ENCODE measurements at places on chromosomes 2 and 18.
A peak's percentile ranks its signal among the peaks of the same experiment; 100 is the strongest.

GRCh38 chr2:215435870-215436704, at the start of gene FN1:
FN1 (minus strand) TSS chr2:215436068; CDS start chr2:215435802, 266 bp downstream.
- peak; percentile 52 for DNase-seq

DNA sequence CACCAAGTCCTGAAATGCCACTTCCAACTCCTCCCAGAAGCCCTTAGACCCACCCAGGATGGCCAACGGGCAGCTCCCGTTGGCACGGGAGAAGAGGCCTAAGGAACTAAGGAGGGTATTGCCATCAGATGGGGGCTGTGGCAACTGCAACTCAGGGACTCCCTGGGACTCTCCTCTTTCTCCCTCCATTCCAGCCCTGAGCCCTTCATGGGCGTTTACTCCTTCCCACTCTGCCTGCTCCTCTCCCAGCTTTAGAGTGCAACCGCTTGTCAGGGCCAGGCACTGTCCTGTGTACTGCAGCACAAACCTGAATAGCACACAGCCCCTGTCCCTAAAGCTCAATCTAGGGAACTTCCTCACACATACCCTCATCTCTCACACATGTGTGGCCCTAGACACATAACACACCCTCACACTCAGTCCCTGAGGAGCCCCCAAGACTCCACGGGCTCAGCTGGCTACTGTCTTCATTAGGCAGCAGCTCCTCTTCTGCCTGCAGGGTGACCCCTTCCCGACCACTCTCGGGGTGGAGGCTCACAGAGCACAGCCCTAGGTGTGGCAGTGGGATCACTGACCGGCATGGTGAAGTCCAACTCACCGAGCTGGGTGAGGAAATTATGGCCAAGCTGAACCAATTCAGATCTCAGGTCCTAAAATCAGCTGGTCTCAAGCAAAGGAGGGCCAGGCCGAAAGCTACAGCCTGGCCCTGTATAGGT, 316.3 kb downstream of the CELF4 start:
- DNase-seq = no peak

GRCh38 chr2:121184248-121184862, 100.6 kb downstream of the TFCP2L1 start:
- DNase-seq = no peak

DNA sequence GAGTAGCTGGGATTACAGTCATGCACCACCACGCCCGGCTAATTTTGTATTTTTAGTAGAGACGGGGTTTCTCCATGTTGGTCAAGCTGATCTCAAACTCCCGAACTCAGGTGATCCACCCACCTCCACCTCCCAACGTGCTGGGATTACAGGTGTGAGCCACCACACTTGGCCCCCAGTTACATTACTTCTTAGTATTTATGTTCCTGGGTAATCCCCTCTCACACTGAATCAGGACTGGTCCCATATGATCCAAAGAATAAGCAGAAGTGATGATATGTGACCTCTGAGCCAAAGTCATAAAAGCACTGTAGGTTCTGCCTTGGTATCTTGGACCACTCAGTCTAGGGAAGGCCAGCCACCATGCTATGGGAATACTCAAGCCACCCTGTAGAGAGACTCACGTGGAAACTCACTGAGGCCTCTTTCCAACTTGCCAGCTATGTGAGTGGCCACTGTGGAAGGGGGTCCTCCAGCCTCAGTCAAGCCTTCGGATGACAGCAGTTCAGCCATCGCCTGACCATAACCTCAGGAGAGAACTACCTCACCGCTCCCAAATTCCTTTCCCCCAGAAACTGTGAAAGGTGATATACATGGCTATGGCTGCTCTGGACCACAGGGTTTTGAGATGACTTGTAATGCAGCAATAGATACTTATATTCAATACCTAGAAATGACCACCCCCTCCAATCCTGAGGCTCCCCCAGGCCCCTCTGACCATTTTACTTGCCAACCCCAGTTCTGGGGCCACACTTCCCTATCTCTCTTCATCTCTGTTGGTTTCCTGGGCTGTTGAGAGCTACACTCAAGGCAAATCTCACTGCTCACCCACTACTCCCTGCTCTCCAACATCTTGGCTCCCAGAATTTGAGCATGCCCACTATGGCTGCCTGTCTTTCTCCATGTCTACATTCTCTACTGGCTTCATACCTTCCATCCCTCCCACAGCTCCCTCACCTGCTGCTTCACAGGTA, 80.5 kb downstream of the DDX1 start:
- no peak for DNase-seq

DNA sequence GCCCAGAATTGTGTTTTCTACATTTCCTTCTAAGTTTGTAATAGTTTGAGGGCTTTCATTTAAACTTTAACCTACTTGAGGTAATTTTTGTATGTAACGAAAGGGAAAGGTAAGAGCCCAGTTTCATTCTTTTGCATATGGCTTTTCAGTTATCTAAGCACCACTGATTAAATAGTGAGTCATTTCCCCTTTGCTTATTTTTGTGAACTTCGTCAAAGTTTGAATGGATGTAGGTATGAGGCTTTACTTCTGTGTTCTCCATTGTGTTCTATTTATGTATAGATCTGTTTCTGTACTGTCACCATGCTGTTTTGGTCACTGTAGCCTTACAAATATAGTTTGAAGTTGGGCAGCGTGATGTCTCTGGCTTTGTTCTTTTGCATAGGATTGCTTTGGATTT, 944.8 kb upstream of the CNTNAP5 start:
- DNase-seq = no peak

- DNase-seq = no peak
These were observed 427.0 kb downstream of the LPIN1 start for GRCh38 chr2:12173271-12173942.

GRCh38 chr2:51781691-51782090, 749.8 kb upstream of the NRXN1 start:
- no peak for DNase-seq

GRCh38 chr2:17538844-17539554, 1.5 kb upstream of the VSNL1 start:
- DNase-seq = no peak

- no peak for DNase-seq
These were observed 242.4 kb upstream of the ZNF521 start for GRCh38 chr18:25594351-25594750.

DNA sequence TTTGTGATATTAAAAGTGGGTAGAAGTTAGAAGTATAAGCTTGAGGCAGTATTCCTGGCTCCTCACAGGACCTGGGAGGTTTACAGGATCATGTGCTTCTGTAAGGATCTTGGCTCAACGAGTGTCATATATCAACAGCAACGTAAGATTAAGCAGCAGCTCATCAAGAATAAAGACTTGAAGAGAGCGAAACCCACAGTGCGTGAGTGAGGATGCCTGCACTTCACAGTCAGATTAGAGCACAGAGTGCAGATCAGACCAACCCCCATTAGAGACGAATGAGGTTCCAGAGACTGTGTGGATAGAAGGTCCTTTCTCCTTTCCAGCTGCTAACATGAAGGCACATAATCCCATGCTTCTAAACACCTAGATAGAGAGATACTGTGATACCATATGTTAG, 1656.7 kb upstream of the NXPH2 start:
- no peak for DNase-seq

- no peak for DNase-seq
These were observed 147.7 kb upstream of the DTNA start for GRCh38 chr18:34562252-34562870.

GRCh38 chr2:152762202-152762601, 43.8 kb downstream of the ARL6IP6 start:
- DNase-seq = no peak

GRCh38 chr2:229417176-229417575, 146.1 kb upstream of the PID1 start:
- DNase-seq = no peak

- DNase-seq = no peak
These were observed 965.6 kb upstream of the NRXN1 start for GRCh38 chr2:51997571-51997970.

DNA sequence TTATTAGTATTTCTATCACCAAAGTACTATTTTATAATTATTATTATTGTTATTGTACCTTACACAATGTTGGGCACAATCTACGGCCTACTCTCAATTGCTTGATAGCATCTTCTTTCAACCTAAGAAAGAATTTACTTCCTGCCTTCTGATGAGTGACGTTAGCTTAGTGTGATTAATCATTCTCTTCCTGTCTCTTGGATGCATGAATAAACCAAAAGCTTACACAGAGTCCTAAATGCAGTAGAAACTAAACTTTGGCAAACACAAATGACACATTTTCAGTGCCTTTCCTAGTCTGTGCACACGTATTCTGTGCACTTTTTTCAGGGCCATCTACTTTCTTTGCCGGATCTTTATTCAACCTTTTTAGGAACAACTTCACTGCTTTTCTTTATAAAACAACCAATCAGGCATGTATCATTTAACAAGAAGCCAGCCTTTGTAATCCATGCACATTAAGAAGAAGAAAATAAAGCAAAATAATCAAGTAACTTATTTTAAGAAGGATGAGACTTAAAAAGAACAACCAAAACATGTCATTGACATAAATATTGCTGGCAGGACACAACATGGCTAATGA, 19.1 kb downstream of the TRAK2 start:
- no peak for DNase-seq

- no peak for DNase-seq
These were observed 320.1 kb downstream of the ALK start for GRCh38 chr2:29601321-29601720.

DNA sequence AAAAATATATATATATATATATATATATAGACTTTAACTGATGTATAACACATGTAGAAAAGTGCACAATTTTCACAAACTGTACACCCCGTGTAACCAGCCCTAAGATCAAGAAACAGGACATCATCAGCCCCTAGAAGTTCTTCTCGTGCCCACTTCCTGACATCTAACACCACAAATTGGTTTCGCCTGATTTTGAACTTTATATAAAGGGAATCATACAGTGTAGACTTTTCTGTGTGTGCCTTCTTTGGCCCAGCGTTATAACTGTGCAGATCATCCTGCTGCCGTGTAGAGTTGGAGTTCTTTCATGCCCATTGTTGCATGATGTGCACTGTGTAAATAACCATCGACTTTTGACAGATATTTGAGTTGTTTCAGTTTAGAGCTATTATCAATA, 41.0 kb downstream of the SMAD7 start:
- no peak for DNase-seq

- peak; percentile 41 for DNase-seq
These were observed 883 bp downstream of the SMCHD1 start for GRCh38 chr18:2656237-2656980.

DNA sequence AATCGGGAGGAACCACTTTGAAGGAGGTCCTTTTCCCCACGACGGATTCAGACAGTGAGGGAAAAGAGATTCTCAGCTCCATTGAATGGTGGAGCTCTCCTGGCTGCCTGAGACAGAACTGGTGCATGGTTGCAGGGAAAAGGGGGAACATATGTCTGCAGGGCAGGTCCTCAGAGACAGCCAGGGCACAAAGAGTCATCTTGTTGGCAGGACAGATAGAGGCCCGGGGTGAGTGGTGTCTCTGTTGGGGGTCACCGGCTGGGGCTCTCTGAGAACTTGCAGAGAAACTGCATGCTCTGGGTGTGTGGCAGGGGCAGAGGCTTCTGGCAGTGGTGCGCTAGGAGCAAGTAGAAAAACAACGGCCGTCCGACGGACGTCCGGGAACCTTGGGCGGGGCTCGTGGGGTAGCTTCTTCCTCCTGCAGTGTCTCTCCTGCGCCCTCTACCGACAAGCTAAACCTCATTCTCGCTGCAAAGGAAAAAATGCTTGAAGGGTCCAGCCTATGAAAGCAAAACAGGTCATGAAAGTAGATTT, 94.3 kb downstream of the CDCA7 start:
- peak; percentile 47 for DNase-seq

GRCh38 chr2:72602095-72602494, 223.7 kb downstream of the EXOC6B start:
- DNase-seq = no peak

- no peak for DNase-seq
These were observed 3.8 kb downstream of the ZFAND2B start for GRCh38 chr2:219210196-219210885.

- no peak for DNase-seq
These were observed 893.5 kb upstream of the ZEB2 start for GRCh38 chr2:145413261-145414030.

- no peak for DNase-seq
These were observed 93.0 kb downstream of the COL6A3 start for GRCh38 chr2:237320801-237321560.

GRCh38 chr2:173991856-173992588, 26.8 kb upstream of the SP3 start:
- no peak for DNase-seq

- DNase-seq = no peak
These were observed 438.2 kb downstream of the EPHA4 start for GRCh38 chr2:221133941-221134340.

DNA sequence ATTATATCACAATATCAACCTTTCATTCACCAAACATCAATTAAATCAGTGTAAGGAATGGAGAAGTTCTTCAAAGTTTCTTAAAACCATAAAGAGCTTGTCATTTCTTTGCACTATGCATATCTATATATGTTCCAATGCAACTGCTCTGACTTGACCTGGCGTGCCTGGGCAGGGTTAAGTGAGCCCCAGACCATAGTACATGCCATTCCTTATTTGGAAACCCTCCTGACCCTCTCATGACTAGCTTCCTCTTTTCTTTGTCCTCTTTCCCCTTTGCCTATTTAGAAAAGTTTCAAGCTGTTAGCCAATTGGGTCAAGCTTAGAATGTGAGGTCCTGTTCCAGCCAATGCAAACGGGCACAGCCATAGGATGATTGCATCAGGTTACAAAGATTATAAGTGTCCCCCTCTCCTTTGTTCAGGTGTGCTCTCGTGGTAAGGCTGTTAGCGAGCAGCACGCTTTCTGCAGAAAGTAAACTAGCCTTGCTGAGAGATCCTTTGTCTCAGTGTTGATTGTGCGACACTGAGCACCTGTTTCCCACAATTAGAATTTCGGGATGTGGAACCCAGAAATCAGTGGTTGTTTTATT, 78.2 kb upstream of the UXS1 start:
- DNase-seq = no peak

DNA sequence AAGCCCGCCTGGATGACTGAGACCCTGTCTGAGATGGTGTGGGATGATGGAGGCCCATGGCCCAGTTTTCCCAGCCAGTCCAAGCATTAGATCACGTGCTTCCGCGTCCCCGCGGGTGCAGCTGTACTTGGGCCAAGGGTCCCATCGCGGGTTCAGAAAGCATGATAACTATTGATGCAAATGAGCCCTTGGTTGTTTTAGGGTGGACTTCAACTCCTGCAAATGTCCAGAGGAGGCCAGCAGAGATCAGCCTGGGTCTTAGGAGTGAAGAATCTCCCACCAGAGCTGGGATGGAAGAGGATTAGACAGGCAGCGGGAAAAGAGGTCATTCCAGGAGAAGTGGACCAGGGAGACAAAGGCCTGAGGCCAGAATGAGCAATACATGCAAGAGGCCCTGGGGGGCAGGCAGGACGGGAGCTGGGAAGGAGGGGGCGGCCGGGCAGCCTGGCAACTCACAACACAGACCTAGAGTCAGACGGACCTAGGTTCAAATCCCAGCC, 89.9 kb upstream of the TMEM247 start:
- no peak for DNase-seq

GRCh38 chr2:133169274-133169912, 398.9 kb downstream of the NCKAP5 start:
- DNase-seq = no peak

GRCh38 chr2:191349990-191350389, 104.8 kb downstream of the MYO1B start:
- no peak for DNase-seq

Measured in stimulated activated CD4-positive, alpha-beta T cell treated with anti-CD3 and anti-CD28 coated beads, Interleukin-4, amount 100 ng/mL, for 48 hours (primary cell).